Activated naive CD4-positive, alpha-beta T cell treated with anti-CD3 and anti-CD28 coated beads for 36 hours (primary cell): ENCODE measurements at places on chromosomes 12 and 14.
A peak's percentile ranks its signal among the peaks of the same experiment; 100 is the strongest.

DNA sequence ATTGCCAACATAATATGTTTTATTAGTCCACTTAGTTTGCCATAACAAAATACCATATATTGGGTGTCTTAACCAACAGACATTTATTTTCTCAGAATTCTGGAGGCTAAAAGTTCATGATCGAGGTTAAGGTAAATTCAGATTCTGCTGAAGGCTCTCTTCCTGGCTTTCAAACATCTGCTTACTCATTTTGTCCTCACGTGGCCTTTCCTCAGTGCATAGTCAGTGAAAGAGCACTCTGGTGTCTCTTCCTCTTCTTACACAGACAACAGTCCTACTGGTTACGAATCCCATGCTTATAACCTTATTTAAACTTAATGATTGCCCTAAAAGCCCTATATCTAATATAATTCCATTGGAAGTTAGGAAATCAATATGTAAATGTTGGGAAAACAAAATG lies 479.7 kb downstream of the FSCB start:
- no peak overlapping the region for H3K4me3 ChIP-seq
- H3K36me3 ChIP-seq = no peaks in the 10 kb centered on the region
- no peaks in the 10 kb centered on the region for H3K4me1 ChIP-seq
- no peaks in the 10 kb centered on the region for H3K27me3 ChIP-seq

DNA sequence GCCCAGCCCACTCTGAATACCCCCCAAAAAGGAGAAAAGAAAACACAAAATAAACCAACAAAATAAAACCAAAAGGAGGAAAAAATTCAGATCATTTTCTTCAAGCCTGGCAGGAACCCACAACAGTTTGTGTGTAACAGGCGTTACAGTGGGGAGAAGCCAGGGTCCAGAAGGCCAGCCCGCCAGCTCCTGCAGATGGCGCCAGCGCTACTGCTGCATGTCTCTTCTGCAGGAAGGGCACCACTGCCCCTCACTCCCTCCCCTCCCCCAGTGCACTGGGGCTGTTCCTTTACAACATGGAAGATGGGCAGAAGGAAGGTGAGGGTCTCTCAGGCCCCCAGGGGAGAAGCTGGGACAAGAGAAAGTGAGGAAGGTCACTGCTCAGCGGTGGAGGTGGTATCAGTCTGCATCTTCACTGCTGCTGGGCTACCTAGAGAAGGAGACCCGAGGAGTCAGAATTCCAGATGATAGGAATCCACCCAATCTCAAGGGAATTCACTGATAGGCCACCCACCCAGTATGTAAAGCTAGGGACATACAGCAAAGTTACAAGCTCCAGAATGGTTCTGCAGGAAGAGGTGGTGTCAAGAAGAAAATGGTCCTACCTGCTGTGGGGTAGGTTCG lies 2.3 kb upstream of the NOP2 start:
- H3K27ac ChIP-seq = peak overlapping the region; percentile 65
- DNase-seq = peak; percentile 69
- H3K36me3 ChIP-seq = peaks cover 50% of the 10 kb centered on the region
- H3K4me3 ChIP-seq = peak overlapping the region; percentile 21
- H3K27me3 ChIP-seq = no peaks in the 10 kb centered on the region

GRCh38 chr14:57617510-57617909 lies 123.9 kb upstream of the CCDC198 start:
- no peak overlapping the region for H3K4me3 ChIP-seq
- DNase-seq = no peak
- no peak overlapping the region for H3K27ac ChIP-seq
- no peaks in the 10 kb centered on the region for H3K27me3 ChIP-seq
- H3K36me3 ChIP-seq = no peaks in the 10 kb centered on the region
- H3K4me1 ChIP-seq = no peaks in the 10 kb centered on the region

DNA sequence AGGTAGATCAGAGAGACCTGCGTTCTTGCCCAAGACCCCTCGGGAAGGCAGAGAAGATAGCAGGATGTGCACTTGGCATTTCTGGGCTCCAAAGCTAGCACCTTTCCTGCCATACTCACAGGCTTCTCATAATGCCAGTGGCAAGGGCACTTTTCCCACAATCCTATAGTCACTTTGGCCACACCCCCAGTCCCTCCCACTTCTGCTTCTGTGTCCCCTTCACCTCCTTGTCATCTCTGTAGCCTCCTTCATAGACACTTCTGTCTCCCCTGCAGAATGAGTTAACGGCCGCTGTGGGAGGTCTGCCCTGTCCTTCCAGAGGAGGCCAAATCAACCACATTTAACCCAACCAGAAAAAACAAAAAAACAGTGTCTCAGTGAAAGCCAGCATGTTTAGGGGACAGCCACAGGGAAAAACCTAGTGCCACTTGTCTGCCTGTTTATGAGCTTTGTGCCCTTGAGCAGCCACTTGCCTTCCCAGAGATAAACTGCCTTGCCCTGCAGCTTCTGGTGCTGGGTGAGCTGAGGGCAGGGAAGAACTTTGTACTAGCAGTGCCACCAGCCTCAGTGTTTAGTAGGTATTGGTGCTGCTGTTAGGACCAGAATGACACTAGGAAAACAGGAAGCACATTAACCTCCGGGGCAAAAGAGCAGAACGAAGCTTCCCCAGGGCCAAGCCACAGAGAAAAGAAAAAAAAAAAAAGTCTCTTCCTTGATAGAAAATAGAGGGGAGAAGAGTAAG lies 193.0 kb upstream of the PWP1 start:
- peaks cover 28% of the 10 kb centered on the region for H3K4me1 ChIP-seq
- H3K36me3 ChIP-seq = peaks cover 4% of the 10 kb centered on the region
- H3K27me3 ChIP-seq = no peaks in the 10 kb centered on the region
- H3K27ac ChIP-seq = peak overlapping the region; percentile 21

GRCh38 chr12:114499338-114499737 lies 93.4 kb upstream of the TBX5 start:
- no peak overlapping the region for H3K4me3 ChIP-seq
- H3K36me3 ChIP-seq = no peaks in the 10 kb centered on the region
- H3K27me3 ChIP-seq = peaks cover 26% of the 10 kb centered on the region

DNA sequence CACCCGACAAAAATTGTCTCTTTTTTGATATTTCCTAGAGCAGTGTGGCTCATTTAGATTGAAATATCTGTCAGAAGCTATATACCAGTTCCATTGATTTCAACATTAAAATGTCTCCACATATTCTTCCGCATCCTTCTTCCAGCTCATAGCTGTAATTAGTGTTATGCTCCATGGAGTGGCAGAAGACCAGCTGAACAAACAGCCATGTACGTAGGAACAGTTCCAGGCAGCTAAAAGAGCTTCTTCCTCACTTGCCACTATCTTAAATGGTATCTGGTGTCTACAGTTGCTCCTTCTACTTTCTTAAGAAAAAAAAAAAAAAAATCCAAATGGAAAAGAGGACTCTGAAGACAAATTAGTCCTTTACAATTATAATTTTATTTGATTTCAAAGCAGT lies 848.0 kb downstream of the DIO2 start:
- H3K4me3 ChIP-seq = no peak overlapping the region
- DNase-seq = no peak
- H3K4me1 ChIP-seq = no peaks in the 10 kb centered on the region
- H3K36me3 ChIP-seq = no peaks in the 10 kb centered on the region
- no peaks in the 10 kb centered on the region for H3K27me3 ChIP-seq

DNA sequence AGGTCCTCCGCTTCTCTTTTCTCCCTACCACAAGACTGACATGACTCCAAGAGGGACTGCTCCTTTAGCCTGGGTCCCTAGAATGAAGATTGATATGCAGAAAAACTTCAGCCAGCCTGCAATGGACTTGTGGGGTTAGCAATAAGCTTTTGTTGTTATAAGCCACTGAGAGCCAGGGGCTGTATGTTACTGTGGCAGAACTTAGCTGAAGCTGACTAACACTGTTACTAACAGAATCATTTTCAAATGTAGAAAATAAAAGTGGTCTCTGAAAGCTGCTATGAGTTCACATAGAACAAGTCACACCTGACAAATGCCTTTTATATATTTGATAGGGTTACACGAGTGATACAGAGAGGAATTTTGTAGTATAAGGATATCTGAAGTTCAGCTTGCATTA lies 13.6 kb upstream of the RFLNA start:
- H3K27ac ChIP-seq = no peak overlapping the region
- H3K27me3 ChIP-seq = peaks cover 44% of the 10 kb centered on the region
- peaks cover 2% of the 10 kb centered on the region for H3K4me1 ChIP-seq
- H3K36me3 ChIP-seq = peaks cover 2% of the 10 kb centered on the region
- no peak overlapping the region for H3K4me3 ChIP-seq

DNA sequence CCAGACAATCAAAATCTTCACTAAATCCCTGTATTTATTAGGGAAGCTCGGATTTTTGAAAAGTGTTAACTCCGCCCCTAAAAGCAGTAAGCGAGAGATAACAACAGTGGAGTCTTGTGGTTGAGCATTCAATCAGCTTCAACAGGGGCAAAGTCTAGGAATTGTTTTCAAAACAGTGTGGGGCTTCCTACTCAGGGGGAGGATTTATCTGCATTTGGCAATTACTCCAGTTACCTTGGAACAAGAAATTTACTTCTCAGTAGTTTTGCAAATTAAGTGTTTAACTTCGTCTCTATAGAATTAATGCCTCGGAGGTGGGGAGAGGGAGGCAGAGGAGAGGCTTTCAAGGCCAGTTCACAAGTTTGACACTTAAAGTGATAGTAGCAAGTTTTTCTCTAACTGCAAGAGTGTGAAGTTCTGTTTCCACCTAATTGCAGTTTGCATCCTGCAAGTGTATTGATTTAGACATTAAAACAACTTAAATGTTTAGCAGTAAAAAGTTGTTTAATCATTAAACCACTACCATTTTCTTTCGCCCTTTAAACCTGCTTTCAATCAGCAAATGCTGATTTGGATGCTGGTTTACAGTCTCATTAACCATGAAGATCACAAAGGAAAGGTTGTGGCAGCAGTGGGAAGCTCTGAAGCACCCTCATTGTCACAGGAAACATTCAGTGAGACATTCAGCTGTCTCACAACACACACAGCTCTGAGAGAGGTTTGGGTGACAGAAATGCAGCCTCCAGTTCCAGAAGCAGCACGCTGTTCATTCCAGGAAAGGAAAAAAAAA lies 102.0 kb downstream of the HMGA2 start:
- no peaks in the 10 kb centered on the region for H3K36me3 ChIP-seq
- H3K4me3 ChIP-seq = no peak overlapping the region

DNA sequence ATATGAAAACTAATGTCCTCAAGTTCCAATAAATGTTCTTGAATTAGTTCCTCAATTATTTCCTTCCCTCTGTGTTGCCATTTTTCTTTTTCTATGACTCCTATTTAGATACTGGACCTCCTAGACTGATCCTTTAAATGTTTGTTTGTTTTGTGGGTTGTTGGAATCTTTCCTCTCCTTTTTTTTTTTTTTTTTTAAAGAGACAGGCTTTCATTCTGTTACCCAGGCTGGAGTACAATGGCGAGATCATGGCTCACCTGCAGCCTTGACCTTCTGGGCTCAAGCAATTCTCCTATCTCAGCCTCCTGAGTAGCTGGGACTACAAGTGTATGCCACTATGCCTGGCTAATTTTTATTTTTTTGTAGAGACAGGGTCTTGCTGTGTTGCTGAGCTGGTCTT lies 9.6 kb downstream of the PRKAG1 start:
- H3K36me3 ChIP-seq = peaks cover 44% of the 10 kb centered on the region
- H3K27me3 ChIP-seq = no peaks in the 10 kb centered on the region
- H3K4me3 ChIP-seq = no peak overlapping the region
- H3K4me1 ChIP-seq = no peaks in the 10 kb centered on the region
- no peak for DNase-seq
